ENCODE measurements at places on chromosomes 13 and 19. TPM values are rescaled to one million over a fixed set of nuclear protein-coding genes. Genes with fewer than 3 reads are reported as not detected.

GRCh38 chr19:19064811-19065745 lies 1.3 kb downstream of the SLC25A42 start:
- peak; percentile 59 for DNase-seq

The FZR1 gene
- total RNA-seq, result 43.5 TPM

GRCh38 chr13:32007494-32007893 lies 24.1 kb upstream of the FRY start:
- no peak for DNase-seq

DNA sequence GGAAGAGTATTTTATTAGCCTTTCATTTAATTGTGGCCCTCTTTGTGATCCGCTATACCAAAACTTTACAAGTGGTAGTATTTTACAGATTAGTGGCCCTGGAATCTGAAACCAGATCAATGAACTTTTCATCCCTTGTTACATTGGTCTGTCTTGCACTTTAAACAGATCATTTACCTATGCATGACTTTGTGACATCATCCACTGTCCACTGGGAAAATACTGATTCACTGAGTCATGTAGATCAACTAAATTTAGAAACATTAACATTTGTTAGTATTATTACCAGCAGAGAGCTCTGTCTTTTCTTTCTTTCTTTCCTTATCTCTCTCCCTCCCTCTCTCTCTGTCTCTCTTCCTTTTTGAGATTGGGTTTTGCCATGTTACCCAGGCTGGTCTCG lies 17.5 kb downstream of the PCDH8 start:
- no peak for DNase-seq

DNA sequence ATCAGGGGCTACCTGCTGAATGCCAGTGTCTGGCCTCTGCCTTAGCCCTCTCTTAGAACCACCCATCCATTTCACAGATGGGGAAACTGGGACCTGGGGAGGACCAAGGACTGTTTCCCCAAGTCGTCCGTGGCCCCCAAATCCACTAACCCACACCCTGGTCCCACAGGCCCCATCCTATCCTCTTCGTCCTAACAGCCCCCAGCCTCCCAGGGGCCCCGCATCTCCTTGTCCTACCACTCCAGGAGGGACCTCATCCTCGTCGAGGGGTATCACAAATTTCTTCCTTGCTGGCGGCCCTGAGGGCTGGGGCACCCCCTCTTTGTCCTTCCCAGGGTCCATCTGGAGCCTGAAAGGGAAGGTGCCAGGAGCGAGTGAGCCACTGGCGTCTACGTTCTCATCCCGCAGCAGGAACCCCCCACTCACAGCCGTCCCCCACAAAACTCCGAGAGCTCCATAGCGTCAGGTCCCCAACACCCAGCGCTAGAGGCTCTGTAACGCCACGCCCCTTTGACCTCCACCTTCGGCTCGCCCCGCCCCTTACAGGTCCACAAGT lies 606 bp downstream of the ERCC1 start:
- DNase-seq, result no peak

DNA sequence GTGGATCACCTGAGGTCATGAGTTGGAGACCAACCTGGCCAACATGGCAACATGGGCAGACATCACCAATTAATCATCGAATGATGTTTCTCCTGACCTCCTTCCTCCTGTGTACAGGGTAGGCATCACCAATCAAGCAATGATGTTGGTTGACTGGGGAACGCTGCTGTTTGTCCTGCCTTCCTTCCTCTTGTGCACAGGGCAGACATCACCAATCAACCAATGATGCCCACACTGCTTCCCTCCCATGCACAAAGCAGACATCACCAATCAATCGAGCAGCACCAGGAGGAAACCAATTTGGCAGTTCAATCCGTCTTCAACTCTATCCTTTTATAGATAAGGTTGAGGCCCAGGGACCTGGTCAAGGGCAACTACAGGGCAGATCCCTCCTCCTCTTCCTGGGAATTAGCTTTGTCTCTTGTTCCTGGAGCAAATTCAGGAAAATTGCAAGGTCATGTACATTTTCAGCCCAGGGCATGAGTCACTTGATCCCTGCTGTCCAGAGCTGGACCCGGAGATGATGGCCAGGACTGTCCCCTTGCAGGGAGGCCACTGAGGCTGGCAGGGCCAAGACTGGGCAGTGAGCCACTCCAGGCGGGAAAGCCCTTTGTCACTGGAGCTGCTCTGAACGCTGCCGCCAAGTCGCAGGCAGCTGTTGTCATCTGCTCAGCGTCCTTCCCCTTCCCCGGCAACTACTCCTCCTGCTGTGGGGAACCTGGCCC lies 5.3 kb upstream of the CSNK1G2 start:
- DNase-seq, result peak; percentile 45

DNA sequence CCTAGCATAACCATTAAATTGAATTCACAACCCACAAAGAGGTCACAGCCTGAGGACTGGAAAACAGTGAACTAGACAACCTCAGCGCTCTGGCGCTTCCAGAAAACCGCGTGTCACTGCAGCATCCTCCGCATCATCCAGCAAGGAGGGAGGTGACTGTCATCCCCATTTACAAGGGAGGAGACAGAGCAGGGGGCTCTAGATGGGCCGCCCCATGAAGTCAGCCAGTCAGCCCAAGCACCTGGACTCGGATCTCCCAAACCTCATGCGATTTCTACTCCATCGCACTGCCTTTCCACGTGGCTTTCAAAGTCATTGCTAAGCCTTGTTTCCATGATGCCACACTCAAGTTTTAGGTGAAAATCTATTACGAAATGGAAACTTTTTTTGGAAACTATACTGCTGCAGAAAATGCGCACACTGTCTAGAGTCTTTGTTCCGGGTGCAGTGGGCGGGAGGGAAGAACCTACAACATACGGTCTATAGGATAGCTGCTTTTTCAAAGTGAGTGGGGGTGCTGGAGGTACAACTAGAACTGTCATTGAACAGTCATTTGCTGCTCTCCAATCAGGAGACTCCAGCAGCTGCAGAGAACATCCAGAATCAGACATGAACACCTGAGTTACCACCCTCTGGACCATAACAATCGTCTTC lies 2.8 kb downstream of the AP3D1 start:
- peak; percentile 63 for DNase-seq

GRCh38 chr13:31951215-31951678 lies 80.3 kb upstream of the FRY start:
- peak; percentile 22 for DNase-seq

The C1QTNF9 gene
- not detected for total RNA-seq

- no peak for DNase-seq
Measured at GRCh38 chr13:92972751-92973150, 253.9 kb upstream of the GPC6 start.

- no peak for DNase-seq
Measured at GRCh38 chr13:29505511-29505910, 90.0 kb downstream of the SLC7A1 start.

DNA sequence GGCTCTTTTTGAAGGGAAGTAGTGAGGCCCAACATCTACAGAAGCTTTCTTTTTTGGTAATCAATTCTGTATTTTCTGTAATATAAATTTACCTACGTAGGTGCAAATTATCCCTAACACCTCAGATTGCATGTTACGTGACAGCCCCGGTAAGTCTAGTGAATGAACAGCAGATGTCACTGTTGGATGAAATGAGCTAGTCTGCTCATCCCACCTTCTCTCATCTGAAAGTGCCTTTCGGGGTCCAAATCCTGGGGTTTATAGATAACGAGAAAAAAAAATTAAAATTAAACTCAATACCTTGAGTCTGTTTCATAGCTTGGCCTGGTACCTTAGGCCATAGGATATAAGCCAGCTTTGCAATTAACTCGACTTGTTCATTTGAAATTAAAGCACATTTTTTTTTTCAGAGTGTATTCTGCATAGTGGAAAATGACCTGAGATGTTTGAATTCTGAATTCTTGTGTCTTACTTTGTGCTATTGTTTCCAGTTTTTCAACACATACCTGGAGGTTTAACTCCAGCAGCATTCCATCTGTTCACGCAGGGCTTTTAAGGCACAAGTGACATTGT lies 548.2 kb downstream of the GPC5 start:
- DNase-seq, result no peak

- no peak for DNase-seq
Measured at GRCh38 chr19:34189917-34190425, 17.7 kb downstream of the LSM14A start.

GRCh38 chr13:107421028-107421427 lies 794.3 kb downstream of the LIG4 start:
- no peak for DNase-seq

The ZNF584 gene
- 8.3 TPM for total RNA-seq

The NKG7 gene
- 149 TPM for total RNA-seq

The SHISA7 gene
- not detected for total RNA-seq

- no peak for DNase-seq
Measured at GRCh38 chr13:86476656-86477055, 677.4 kb upstream of the SLITRK6 start.

DNA sequence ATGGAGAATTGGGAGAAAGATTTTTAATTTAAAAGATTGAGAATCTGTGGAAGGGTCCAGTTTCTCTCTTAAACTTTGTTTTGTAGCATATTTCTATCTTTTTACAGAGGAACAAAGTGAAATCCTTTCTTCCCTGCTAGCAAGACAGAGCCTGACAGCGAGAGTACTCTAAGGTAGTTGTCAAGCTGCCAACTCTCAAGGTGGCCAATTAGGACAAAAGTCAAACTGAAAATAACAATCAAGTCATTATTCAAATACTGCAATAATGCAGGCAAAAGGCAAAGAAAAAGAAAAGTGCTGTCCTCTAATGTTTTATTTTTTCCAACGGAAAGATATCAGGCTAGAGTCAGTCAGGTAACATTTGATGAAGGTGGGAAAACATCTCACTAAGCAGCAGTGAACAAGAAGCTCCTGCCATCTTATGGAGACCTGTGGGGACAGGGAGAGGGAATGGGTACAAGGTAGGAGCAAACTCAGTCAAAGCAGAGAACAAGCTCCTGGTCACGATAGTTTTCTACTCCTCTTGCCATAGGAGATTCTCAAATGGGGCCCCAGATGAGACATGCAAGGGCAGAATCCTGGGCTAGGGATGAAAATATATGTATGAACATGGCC lies 801.9 kb upstream of the SLITRK1 start:
- DNase-seq, result no peak

The RPS19 gene
- 3,314 TPM for total RNA-seq

GRCh38 chr19:42468273-42468796 lies 25.6 kb upstream of the CXCL17 start:
- DNase-seq, result no peak

The ZNF547 gene
- 1.4 TPM for total RNA-seq

GRCh38 chr19:1854039-1854541 lies 5.8 kb upstream of the REXO1 start:
- DNase-seq, result no peak

The GPR183 gene
- 47.1 TPM for total RNA-seq

The KCNN4 gene
- 130 TPM for total RNA-seq

The DACT3 gene
- 2.8 TPM for total RNA-seq

The DCLK1 gene
- total RNA-seq, result not detected

The WDR88 gene
- total RNA-seq, result not detected

- DNase-seq, result no peak
Measured at GRCh38 chr13:51577690-51578089, 6.6 kb upstream of the WDFY2 start.

GRCh38 chr13:113350065-113350937 lies 13.6 kb downstream of the GRTP1 start:
- no peak for DNase-seq

The SLC25A41 gene
- total RNA-seq, result not detected

DNA sequence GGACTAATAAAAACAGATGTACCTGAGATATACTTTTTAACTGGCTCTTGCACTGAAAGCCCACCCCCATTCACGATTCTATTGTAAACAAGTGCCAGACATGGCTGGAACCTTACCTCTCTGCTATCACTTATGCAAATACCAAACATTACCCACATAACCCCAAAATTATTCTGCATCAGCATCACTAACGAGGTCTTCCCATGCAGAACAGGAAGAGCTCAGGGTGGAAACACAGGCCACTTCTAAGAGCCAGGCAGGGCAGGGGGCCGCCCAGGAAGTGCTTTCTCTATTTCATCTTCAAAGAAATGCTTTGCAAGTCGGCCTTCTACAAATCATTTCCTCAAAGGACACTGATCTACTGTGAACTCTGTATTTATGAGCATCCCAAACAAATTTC lies 7.3 kb downstream of the IRS2 start:
- DNase-seq, result peak; percentile 60

DNA sequence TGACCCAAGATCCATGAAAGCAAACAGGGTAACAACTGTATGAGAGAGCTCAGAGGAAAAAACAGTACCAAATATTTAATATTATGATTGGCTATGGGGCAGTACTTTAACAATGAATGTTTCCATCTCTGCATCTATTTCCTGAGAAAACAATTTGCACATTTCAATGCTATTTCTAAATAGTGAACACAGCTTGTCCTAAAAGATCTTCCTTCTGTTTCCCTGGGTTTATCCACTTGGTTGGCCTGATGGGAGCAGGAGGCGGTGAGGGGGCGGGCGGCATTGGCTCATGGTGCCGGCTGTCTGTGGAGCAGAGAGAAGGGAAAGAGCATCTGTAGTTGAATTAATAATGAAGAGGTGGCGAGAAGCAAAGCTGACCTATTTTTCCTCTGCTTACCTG lies 291.4 kb downstream of the DCLK1 start:
- no peak for DNase-seq

GRCh38 chr19:45574526-45574925 lies 10.1 kb downstream of the OPA3 start:
- no peak for DNase-seq

The SIGLEC10 gene
- 0.19 TPM for total RNA-seq

The MCEMP1 gene
- total RNA-seq, result not detected

DNA sequence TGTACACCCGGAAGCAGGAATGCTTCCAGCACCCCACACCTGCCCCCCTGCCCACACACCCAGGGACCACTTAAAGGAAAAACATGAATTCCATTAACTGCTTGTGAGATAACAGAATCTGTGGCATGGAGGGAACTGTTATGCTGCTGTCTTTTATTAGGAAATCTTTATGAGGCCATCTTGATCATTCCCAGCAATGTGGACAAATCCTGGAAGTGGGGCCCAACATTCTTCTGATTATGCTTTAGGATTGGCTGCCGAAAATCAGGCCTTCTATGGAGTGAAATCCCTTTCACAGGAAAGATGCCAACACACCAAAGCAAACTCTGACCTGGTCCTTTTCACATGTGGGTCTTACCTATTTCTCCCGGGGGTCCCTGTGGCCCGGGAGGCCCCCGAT lies 114.5 kb downstream of the COL4A1 start:
- no peak for DNase-seq

The RASGRP4 gene
- total RNA-seq, result 7.4 TPM

The CRB3 gene
- total RNA-seq, result 1.6 TPM

GRCh38 chr13:101654883-101655282 lies 202.4 kb downstream of the ITGBL1 start:
- DNase-seq, result no peak

GRCh38 chr19:35673121-35673804 lies 6.9 kb downstream of the UPK1A start:
- DNase-seq, result peak; percentile 86

- no peak for DNase-seq
Measured at GRCh38 chr13:64482373-64482772, 2747.8 kb downstream of the PCDH9 start.
